ENCODE measurements at places on chromosomes 12 and 14.

DNA sequence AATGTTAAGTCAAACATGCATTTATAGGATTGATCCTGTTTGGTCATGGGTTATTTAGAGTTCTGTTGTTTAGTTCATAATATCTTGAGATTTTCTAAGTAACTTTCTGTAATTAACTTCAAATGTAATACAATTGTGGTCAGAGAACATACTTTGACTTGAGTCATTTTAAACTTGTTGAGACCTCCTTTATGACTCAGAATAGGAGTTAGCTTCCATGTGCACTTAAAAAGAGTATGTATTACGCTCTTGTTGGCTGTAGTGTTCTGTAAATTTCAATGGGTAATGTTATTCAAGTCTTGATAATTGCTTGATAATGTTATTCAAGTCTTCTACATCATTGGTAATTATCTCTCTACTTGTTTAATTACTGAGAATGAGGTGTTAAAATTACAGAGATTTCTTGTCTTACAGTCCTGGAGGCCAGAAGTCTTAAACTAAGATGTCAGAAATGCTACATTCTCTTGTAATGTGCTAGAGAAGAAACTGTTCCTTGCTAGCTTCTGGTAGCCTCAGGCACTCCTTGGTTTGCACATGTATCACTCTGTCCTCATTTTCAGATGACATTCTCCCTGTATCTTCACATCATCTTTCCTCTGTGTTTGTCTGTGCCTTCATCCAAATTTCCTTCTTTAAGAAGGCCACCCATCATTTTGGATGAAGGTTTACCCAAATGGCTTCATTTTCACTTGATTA, 197.3 kb downstream of the TMTC3 start:
- DNase-seq, result peak; percentile 80

DNA sequence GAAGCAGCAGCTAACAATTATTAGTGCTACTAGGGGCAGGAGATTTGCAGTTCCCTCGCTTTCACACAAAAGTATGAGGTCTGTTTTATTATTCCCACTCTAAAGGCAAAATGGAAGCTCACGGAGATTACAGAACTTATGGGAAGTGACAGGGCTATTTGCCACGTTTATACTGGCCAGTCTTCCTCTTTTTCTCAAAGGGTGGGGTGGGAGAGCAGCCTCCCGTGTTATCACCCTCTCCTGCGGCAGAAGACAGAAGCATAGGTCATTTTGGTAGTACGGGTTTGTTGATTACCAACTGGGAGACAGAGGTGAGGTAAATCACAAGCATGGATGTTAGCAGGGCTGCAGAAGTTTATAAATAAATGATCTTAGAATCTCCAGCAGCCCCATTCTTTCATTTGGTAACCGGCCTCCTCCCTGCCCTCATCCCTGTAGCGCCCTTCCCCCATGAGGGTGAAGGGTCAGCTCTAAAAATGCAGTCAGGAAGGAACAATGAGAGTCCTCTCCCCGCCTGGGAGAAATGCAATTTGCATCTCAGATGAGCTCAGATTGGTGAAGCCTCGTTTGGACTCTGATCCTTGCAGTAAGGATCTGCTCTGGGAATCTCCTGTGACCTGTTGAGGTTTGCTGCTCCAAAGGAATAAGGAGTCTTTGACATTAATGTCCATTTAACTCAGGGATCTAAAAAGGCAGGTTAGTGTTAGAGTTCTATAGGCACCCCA, 44.7 kb upstream of the SINHCAF start:
- peak; percentile 9 for DNase-seq

DNA sequence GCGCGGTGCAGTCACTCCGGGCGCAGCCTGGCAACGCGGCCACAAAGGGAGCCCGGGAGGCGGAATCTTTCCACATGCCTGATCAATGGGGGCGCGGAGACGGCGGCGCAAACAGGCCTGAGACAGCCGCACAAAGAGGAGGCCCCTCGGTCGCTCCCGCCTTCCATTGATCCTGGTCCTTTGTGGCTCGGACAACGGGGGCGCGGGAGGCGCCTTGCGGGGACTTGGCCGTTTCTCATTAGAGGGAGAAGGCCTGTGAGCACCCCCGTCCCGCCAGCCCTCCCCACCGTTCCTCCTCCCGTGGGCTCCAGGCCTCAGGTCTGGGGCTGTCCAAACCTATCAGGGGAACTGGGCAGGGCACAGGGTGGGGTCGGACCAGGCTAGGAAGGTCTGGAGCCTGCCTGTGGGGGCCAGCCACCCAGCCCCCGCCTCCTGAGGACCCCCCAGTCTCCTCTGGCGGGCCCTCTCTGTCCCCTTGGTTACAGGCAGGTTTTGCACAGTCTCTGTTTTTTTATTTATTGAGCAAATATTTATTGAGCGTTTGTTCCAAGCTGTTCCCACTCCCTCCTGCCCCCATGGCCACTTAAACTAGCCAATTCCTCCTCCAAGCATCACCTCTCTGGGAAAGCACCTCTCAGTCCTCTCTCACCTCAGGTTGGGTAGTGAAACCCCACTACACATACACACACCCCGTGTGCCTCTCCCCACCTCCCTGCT, 29.0 kb upstream of the MSI1 start:
- no peak for DNase-seq

DNA sequence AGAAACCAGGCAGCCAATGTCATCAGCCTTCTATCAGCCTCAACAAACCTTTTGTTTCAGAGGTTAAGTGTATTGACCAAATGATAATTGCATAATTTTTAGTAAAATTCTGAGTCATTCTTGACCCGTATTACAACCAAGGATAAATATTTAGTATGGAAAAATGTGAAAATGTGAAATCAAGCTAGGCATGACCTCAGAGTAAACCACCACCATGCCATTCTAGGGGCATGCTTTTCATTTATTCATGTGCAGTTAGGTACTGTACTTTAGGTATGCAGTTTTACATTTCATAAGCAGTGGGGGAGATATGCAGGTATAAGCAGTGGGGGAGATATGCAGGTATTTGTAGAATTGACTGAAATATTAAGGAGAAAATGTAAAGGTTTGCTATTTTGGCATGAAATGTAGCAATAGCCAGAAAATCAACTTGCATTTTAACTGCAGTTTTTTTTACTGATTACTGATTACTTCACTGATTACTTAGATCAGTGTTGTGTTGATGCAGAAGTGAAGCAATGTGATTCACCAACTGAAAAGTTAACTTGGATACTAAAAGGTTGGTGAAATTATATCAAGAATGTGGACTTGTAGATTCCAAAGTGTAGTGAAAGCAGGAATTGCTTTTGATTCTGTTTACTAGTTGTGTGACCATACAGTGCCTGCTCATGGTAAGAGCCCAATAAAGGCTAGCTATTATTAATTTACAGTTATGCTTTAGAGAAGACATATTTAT, 184.2 kb downstream of the ESR2 start:
- DNase-seq, result peak; percentile 12

GRCh38 chr14:37594238-37594970, 645 bp downstream of the FOXA1 start:
- peak; percentile 76 for DNase-seq

DNA sequence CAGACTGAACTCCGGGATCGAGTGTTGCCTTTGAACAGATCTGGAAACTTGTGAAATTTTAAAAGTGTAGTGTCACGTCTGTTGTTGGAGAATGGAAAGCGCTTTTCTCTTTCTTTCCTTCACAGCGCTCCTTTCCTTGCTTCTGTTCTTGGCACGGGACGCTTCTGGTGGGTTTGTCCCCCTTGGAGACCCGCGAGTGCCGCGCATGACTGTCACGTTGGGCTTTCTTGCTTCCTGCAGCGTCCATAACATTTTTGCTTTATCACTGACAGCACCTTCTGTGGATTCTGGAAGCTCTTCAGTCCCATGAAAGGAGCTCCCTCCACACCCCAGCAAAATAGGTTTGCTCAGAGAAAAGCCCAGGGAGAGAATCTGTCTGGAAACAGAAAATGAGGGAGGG, 193.0 kb upstream of the TMEM132C start:
- no peak for DNase-seq

DNA sequence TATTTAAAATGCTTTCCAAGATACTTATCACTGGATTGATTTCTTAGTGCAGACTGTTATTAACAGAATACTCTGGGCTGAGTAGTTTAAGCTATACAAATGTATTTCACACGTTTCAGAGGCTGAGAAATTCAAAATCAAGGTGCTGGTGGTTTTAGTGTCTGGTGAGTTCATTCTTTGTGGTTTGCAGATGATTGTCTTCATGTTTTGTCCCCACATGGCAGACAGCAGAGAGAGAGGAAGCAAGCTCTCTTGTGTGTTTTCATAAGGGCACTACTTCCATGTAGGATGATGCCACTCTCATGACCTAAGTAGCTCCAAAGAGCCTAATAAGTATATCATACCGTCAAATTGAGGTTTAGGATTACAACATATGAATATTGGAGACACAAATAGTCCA, 1348.9 kb upstream of the FLRT2 start:
- DNase-seq, result no peak

- DNase-seq, result peak; percentile 29
Measured at GRCh38 chr12:65596514-65597091, 227.7 kb upstream of the HMGA2 start.

DNA sequence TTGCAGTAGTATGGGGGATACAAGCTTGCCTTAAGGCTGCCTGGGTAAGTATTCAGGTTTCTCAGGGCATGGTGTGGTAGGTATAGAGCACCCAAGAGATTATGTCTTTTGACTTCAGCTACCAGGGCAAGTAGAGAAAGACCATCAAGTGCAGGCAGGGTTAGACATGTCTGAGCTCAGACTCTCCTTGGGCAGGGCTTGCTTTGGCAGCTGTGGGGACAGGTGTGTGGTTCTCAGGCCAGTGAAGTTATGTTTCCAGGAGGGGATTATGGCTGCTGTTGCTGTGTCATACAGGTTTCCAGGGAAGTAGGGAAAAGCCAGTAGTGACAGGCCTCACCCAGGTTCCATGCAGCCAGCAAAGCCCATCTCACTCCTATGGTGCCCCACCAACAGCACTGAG, 1040.4 kb downstream of the FLRT2 start:
- no peak for DNase-seq

GRCh38 chr14:89952576-89952975, 2.0 kb downstream of the EFCAB11 start:
- no peak for DNase-seq

DNA sequence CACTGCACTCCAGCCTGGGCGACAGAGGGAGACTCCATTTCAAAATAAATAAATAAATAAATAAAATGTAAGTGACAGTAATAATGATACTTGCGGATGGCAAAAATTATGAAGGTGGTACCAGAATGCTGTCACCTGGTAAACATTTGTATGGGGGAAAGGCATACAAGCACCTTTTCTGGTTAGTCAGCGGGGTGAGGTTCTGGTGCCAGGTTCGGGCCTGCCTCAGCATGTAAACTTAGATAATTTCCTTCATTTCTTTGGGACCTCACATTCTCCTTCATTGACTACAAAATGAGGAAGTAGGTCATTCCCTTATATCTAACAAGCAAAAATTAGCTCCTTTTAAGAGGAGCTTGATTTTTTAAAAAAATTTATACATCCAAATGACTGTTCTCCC, 10.8 kb downstream of the VTI1B start:
- no peak for DNase-seq

DNA sequence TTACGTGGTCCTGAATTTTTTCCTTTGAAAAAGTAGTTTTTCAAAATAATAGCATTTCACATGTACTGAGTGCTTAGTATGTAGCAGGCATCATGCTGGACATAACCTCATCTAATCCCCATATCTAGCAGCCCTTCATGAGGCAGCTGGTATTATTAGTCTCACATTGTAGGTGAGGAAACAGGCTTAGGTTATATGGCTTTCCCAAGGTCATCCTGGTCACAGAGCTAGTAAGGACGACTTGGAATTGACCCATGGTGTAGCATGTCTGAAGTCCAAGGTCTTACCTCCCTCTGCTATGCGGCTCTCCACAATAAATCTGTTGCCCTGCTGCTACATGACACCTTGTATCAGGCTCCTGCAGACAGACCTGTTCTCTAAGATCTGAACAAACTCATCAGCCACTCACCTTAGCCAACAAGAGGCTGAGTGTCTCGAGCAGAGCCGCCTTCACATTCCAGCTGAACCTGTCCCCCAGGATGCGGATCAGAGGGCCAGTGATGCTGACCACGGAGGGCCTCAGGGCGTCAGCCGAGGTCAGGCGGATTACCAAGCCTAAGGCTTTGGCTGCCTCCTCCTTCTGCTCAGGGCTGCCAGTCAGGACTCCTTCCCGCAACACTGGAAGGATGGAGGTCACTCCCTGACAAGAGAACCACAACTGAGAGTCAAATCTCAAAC, 19.7 kb upstream of the RAB35 start:
- no peak for DNase-seq

- DNase-seq, result peak; percentile 7
Measured at GRCh38 chr12:12513416-12514006, 49.2 kb downstream of the DUSP16 start.

DNA sequence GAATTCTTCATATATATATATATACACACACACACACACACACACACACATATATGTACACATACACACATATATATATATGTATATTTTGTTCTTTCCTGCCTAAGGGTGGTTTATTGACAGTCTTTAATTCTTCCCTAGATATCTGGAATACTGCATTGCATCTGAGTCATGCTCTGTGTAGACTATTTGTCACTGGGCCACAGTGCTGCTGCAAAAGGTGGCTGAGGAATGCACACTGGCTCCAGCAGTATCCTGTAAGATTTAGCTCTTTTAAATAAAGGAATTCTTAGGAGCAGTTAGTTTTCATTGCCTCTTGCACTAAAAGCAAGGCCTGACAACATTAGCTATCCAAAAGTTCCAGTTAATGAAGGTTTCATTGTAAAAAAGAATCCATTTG, 200.9 kb downstream of the APAF1 start:
- no peak for DNase-seq

GRCh38 chr12:123404581-123404980, 20.6 kb downstream of the KMT5A start:
- no peak for DNase-seq

DNA sequence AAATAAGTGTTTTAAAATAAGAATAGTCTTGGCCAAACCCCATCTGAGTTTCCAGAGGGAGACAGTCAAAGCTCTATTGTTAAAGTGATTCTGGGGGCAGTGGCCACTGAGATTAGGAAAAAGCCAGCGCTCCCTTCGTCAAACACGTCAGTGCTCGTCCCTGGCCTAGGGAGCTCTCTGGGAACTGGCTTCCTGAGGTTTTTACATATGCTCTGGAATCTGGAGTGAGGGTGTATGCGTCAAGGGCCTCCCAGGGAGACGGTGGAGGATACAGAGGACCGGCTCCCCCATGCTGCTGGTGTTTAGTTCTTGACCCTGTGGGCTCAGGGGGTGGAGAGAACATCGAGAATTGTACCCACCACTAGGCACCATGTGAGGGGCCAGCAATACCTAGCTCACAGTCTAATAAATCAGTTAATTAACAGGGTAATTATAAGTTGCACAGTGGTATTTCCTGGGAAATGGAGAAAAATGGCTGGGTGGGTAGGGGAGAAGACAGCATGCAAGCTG, 87.0 kb downstream of the SLC25A47 start:
- no peak for DNase-seq

DNA sequence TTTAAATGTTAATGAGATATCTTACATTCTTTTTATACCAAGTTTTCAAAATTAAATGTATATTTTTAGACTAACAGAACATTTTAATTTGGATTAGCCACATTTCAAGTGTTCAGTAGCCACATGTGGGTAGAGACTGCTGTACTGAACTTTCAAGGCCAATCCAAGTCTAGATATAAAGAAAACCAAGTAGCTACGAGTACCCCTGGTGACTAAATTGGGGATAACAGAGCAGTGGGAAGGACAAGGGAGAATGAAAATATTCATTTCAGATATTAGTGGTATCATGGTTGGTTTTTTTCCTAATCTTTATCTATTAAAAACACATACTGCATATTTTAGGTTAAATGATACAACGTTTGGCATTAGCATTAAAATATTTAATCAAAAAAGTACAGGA, 69.4 kb upstream of the RHOJ start:
- DNase-seq, result peak; percentile 6

- no peak for DNase-seq
Measured at GRCh38 chr14:43692706-43693105, 814.4 kb downstream of the FSCB start.

GRCh38 chr12:76957301-76957700, 78.5 kb upstream of the CSRP2 start:
- no peak for DNase-seq

Data from EH (cell line).